Inflammatory macrophage treated with lipopolysaccharide for 1 hour (primary cell): ENCODE measurements at places on chromosomes 11 and 22.

- DNase-seq, result no peak
Observed at GRCh38 chr22:17579535-17579981, 16.3 kb downstream of the SLC25A18 start.

DNA sequence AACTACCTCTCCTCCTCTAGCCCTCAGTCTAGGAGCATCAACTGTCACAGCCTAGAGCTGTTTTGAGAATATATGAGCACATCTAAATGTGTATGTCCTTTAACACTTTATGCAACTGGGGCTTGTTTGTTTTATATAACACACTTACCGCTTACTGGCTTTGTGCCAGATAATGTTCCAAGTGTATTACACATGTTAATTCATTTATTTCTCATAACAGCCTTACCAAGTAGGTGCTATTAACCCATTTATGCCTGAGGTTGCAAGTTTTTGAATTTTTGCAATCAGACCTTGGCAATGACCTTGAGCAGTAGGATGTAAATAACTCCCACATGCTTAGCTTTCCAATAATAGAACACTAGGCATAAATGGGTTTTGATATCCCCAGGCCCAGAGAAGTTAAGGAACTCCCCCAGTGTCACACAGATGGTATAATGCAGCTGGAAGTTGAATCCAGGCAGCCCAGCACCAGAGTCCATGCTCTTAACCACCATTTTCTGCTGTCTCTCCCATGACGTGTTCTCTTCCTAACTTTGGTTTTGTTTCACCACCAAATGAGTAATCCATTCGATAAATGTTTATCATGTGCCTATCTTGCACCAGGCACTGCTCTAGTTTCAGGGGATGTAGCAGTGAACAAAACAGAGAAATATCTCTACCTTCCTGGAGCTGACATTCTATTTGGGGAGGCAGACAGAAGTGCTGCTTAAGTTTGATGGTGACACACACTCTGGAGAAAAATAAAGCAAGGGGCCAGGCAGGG is 23.1 kb downstream of the PRDM11 start:
- peak; percentile 2 for DNase-seq

DNA sequence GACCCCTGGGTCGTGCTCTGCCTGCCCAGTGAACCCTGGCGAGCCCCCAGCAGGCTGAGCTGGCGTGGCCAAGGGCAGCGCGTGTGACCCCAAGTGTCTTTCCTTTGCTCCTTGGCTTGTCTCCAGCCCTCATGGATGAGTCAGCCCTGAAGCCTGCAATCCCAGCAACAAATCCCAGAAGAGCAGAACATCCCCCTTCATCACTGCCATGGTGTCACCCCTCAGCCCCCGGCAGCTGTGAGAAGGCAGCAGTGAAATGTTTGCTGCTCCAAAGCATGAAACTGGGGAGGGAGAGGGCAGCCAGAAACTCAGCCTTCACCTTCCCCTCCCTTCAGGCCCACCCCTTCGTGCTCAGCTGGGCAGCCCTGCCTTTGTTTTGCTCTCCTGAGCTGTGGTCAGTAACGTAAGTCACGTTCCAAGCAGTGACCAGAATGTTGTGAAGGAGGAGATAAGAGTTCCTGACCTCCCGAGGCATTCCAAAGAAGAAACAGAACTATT is 29.8 kb downstream of the ADAMTS15 start:
- no peak for DNase-seq

GRCh38 chr22:50641696-50642607 is 14.0 kb upstream of the ARSA start:
- peak; percentile 5 for DNase-seq

- no peak for DNase-seq
Observed at GRCh38 chr11:120696597-120697218, 185.2 kb downstream of the GRIK4 start.

GRCh38 chr22:20951932-20952380 is 15.1 kb upstream of the AIFM3 start:
- DNase-seq, result no peak

GRCh38 chr11:9092853-9093778 is 1.7 kb upstream of the SCUBE2 start:
- peak; percentile 29 for DNase-seq

DNA sequence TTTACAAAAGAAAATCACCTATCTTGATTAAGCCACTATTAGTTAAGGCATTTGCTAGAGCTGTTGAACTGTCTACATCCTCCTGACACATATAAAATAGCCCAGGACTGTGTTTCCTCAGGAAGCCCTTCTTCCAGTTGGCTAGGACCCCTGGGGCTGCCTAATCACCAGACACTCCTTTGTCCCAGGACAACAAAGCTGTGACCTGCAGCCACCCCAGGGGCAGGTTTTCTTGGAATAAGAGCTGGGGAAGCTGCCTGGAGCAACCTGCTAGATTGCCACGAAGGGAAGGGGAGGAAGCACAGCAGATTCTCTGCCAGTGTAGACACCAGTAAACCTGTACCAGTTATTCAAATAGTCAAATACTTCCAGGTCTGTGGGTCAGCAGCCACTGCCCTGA is 17.6 kb downstream of the CHST1 start:
- DNase-seq, result no peak

GRCh38 chr22:20565079-20565734 is 57.8 kb downstream of the MED15 start:
- DNase-seq, result no peak

GRCh38 chr22:35443338-35443737 is 43.4 kb downstream of the MCM5 start:
- DNase-seq, result no peak

DNA sequence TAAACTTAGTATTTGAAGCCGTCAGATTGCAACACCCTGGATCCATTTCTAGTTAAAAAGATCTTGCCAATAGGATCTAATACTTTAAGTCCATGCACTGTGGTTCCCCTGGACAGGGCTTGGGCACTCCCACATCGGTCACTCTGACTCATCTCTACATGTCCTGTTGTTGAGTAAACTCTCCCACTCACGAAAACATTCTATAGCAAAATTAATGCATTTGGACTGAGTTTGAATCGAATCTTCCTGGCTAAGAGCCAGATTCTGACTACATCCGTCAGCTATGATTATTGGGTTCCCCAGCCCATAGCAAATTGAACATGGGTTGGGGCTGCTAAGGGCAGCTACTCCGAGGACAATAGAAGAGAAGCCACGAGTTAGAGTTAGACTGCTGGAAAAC is 182.1 kb upstream of the SORL1-AS1 start:
- peak; percentile 74 for DNase-seq

DNA sequence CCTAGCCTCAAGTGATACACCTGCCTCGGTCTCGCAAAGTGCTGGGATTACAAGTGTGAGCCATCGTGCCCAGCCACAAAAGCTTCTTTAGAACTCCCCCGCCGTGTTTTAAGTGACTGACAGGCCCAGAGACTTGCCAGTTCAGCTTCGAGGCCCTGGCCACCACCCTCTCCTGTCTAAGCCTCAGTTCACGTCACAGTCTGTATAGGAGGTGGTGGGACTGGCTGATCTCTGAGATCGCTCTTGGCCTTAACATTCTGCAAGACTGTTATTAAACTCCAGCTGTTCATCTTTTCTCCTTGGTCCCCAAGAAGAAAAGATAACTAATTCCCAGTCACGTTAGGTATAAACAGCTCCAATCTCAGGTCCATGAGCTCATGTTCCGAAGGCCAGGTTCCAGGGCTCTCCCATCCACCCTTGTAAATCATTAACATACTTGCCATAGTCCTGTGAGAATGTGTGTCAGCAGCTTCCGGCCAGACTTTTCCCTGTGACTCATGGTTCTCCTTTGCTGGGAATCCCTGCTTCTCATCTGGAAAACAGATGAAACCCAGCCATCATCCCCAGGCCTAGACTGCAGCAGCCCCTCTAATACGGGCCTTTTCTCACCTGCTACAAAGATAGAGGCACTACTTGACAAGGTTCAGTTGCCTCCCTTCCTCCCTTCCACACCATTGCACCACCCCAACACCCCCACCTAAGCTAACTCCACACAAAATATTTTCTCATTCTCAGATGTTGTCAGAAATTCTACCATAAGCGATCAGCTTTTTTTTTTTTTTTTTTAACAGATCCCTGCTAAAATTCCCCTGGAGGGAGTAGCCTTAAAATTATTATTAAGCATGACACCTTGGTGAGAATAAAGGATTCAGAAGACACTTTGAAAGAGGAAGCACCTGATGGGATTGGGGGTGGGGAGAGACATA is 5.6 kb upstream of the KIAA0930 start:
- DNase-seq, result peak; percentile 41

DNA sequence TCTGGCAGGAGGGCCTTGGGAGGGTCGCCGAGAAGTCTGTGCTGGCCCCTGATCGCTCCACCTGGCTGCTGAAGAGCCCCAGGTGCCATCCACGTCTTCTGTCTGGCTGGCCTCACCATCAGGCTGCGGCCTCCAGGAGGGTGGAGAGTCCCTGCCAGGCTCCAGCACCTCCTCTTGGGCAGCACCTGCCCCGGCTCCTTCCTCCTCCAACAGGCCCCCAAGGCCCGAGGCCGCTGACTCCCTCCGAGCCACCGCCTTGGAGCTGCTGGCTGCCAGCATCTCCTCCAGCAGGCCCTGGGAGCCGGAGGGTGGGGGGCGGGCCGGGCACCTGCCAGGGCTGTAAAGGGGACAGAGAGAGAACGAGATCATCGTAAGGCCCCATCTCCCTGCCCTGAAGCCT is 22.3 kb downstream of the TNKS1BP1 start:
- no peak for DNase-seq

DNA sequence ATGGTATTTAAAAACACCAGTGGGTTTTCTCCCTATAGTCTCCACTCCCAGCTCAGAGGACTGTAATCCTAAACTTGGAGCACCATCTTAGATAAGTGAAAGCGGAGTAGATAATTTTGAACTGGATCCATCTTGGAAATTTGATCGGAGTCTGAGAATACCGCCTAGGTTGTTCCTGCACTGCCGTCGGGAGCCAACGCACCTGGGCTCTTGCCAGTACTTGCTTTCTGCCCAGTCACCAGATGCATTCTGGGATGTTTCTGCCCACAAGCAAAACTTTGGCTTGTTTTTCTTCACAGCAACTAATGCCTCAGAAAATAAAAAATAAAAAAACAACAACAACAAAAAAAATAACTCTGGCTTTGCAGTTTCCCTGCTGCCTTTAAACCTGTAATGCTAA is 113.0 kb upstream of the MTMR2 start:
- DNase-seq, result no peak

DNA sequence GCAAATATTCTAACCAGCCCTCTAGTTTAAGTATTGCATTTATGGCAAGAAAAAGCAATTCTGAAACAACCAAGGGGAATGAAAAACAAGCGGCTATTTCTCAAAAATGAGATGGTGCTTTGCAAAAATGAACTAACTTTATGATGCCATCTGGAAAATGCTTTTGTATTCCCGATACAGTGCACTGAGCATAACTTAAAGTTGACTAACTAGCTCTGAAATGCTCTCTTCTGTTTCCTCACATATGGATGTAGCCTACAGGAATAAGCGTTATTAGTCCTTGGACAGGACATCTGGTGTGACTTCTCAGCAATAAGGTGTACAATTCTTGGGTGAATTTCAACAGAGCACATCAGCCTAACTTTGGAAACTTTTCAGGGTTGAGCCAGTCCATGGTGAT is 228.2 kb upstream of the DDI1 start:
- no peak for DNase-seq

DNA sequence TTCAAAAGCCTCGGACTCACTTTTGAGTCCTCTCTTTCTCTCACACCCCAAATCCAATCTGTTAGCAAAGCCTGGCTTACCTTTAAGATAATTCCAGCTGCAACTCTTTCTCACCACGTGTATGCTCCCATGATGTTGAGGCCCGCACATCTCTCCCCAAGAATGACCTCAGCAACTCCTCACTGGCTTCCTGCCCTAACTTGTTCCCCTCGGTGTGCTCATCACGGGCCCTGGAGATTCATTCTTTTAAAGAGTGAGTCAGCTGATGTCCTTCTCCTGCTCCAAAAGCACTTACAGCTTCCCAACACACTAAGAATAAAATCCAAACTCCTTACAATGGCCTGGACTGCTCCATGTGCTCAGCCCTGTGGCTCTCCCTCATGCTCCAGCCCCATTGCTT is 1041.3 kb downstream of the OPCML start:
- no peak for DNase-seq

DNA sequence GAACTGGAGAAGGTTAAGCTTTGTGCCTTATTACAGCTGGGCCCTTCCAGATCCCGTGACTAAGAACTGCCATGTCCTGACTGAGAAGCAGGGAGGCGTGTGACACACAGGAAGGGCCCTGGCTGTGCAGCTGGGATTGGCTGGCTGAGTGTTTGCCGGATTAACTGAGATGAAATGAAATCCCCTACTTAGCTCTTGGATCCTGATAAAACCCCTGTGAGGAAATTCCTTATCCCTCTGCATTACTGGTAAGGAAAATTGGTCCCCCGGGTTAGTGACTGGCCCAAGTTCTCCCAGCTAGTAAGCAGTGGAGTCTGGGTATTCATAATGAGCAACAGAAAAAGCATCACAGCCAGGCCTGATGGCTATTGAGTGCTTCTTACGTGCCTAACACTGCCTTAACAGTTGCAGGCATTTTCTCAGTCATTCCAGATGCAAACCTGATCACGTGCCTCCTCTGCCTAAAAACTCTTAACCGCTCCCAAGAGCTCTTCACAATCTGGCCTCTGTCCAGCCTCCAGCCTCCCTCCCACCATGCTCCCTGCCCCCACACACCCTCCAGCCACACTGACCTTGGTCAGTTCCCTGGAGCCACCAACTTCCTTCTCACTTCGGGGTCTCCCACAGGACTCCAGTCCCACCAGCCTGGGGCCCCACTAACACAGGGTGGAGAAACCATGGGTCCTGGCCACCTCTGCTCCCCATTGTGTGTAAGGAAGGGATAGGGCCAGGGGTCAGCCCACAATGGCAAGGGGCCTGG is 37.8 kb downstream of the ARRB1 start:
- no peak for DNase-seq

DNA sequence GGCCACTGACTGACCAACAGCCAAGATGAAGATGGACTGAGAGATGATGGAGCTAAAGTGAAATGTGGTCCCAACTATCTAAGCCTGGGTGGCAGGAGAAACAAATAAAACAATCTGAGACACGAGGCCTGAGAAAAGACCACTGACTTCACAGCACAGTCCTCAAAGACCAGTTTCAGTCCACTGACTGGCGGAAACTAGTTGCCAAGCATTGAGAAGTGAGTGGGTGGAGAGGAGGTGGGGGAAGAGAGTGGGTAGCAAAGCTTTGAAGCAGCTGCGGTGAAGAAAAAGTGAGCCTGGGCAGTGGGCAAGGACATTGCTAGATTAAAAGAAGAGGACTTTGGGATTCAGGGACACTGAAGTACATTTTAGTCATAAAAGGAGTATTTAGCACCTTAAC is 1.9 kb downstream of the MS4A1 start:
- DNase-seq, result no peak

DNA sequence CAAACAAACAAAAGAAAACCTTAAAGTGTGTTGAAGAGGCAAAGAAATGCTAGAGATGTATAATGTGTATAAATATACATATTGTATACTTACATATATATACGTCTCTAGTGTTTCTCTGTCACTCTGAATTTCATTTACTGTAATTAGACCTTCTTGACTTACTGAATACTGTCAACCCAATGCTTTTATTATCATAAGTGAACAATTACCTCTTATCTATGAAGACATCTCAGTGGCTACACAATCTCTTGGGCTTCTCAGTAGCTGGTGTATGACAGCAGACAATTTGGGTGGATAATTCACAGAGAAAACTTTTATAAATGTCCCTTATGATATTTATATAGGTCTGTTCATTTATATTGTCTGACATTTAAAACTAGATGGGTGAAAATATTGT is 664.1 kb upstream of the ANO3 start:
- no peak for DNase-seq
